ENCODE measurements at places on chromosomes 5 and 9.

GRCh38 chr9:116549061-116549664 is 137.9 kb upstream of the TRIM32 start:
- DNase-seq: peak; percentile 90

DNA sequence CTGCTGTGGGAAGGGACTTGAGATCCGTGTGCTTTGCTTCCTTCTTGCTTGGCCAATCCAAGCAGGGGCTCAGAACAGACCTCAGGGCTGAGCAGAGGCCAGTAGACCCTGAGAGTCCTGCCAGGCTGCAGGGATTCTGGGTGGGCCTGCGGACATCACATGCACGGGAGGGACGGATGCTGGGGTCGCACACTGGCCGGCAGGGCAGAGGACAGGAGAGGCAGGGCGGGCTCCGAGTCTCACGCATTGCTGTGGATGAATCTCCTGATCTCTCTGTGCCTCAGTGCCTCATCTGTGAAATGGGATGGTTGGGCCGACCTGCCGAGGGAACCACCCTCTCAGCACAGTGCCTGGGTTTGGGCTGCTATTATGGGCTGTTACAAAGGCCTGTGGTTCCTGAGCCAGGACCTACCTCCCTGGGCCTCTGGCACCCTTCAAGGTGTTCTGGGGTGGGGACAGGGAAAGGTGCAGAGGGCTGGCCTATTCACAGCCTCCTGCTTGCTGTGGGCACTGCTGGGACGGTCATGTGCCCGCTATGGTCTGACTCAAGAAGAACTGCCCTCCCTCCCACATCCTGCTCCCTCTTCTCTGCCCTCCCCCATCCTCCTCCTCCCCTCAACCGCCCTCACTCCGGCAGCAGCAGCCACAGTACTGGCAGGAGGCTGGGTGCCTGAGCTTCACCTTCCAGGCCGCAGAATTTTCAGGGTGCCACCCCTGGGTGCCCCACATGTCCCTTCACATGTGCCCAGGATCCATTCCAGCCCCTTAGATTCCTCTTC is 43.3 kb downstream of the NCS1 start:
- DNase-seq: no peak

GRCh38 chr9:133932633-133933032 is 59.5 kb downstream of the VAV2 start:
- no peak for DNase-seq

- DNase-seq: peak; percentile 43
These were observed 906 bp downstream of the SLC25A51 start for GRCh38 chr9:37902796-37903646.

DNA sequence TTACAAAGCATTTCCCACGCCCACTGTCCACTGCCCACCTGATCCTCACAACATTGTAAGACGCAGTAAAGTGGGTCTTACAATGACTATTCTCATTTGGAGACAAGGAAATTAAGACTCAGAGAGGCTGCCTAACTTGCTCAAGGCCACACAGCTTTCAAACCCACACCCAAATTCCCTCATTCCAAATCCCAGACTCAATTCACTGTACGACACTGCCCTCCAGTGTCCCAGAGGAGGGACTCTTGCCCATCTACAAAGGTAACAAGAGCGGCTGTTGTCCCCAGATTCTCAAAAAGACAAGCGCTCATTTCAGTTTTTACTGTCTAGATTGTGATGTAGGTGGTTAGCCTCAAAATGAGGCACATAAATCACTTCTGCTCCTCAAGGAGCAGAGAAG is 184.6 kb downstream of the ACTL7B start:
- no peak for DNase-seq

- DNase-seq: no peak
These were observed 224.4 kb downstream of the FRMD3 start for GRCh38 chr9:83313781-83314180.

All from hepatic stellate cell (primary cell).